ENCODE measurements at places on chromosomes 11 and 22.

DNA sequence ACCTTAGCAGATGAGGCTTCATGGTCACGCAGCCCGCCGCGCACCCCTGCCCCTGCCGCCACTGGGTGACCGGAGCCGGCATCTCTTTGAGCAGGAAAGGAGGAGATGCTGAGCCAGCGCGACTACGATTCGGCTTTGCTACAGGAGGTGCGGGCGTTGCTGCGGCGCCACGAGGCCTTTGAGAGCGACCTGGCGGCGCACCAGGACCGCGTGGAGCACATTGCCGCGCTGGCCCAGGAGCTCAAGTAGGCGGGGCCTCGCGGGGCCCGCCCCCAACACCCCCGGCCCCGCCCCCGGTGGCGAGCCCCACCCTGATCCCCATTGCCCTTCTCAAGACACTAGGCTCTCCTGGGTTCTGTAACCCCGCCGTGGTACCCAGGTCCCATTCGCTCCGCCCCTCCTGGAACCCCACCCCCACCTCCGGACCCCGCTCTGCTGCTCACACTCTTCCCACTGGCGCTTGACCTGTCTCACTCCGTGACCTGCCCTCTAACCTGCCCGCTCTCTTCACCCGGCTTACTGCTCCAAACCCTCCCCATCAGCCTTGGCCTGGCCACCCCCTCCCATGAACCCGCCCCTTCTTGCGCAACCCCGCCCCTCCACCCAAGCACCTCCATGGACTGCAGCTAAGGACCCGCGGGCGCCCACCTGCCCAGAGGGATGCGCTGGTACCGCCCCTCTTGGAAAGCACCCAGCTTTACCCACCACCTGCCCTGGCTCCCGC, 9.1 kb downstream of the CTSF start:
- peak; percentile 42 for DNase-seq

DNA sequence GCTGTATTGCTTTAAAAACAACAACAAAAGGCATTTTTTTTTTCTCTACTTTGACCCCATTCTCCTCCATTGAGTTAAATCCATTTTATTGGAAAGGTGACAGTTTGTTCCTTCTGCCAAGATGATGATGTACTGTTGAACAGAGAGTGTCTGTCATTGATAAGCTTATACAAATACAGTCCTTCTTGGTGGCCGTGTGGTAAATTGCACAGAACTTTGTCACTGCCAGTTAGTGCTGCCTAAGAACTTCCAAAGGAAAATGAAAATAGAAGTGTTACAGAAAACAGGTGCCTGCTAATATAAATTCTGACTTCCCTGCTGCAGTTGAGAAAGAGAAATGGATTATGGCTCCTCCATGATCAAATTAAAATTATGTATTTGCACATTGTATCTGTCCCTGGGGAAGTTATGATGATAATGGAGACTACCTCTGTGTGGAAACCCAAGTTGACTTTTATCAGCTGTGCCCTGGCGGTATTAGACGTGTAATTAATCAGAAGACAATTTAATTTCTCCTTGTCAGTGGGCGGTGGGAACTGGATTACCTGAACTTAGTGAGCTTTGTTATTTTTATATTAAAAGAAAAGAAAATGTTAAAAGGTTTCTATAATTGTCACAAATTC, 546.7 kb downstream of the CNTN5 start:
- DNase-seq, result no peak

DNA sequence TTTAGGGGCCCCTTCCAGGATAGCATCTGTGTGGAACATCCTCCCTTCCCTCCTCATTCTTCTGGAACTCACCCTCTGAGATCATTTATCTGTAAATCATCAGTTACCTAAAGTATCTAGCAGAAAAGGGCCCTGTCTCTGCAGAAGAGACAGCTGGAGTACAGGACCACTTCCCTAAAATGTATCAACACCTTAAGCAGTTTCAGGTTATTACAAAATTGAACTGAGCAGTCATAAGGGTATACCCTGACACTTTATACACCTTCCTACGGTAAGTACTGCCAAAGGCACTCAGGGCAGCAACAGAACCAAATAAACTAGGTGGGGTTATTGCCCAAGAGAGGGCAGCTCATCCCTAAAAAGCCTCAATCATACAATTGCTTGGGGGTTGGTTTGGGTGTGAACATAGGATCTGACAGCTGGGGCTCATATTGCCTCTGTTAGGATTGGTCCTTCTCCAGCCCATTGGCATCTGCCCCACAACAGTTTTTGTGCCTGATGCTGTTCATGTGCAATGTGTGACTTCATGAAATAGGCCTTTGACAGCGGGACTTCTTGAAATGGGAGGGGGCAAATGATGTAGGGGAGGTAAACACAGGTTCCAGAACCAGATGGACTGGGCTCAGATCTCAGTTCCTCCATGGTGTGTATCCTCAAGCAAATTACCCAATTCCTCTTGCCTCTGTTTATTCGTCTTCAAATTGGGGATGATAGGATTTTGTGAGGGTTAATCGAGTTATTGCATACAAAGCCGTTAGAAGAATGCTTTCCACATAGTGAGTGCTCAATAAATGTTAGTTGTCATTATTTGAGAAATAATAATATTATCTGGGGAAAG, 2.9 kb downstream of the POU2AF3 start:
- no peak for DNase-seq

DNA sequence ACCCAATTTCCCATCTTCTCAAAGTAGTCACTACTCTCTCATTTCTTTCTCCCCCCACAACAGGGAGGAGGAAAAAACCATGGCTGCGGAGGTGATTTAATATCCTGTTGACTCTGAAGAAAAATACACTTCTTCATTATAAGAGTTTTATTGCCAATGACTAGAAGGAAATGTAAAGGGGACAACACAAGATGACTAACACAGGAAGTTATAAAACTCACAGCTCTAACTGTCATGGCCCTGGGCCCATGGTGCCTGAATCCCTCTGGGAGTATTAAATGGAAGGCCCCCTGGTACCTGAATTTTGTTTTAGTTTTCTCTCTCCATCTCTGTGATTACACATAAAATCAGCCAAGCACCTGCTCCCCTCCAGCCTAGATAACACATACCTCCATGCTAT, 352.8 kb upstream of the FAT3 start:
- DNase-seq, result no peak

GRCh38 chr11:119741369-119742262, 12.6 kb upstream of the NECTIN1 start:
- peak; percentile 83 for DNase-seq

GRCh38 chr11:9042488-9042887, 38.7 kb upstream of the NRIP3 start:
- peak; percentile 19 for DNase-seq

GRCh38 chr11:64183890-64184289, 2.1 kb upstream of the STIP1 start:
- DNase-seq, result no peak

GRCh38 chr11:30583476-30584280, 2.5 kb downstream of the MPPED2 start:
- peak; percentile 63 for DNase-seq

DNA sequence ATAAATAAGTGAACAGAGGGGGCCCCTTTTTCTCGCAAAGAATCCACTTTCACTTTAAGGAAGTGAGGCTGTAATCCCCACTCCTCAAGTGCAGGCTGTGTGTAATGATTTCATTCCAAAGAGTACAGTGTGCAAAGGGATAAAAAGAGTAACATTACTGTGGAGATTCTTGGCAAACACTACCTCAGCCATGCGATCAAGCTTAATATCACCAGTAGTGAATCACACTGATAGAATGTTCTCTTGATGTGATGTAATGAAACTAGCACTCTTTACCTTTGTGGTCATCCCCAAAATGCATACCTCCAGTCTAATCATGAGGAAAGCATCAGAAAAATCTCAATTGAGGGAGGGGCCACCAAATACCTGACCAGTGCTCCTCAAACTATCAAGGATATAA, 246.1 kb upstream of the CHORDC1 start:
- DNase-seq, result no peak

- no peak for DNase-seq
Measured at GRCh38 chr11:64723907-64724862, 1.2 kb upstream of the NRXN2 start.

- DNase-seq, result no peak
Measured at GRCh38 chr11:71519546-71519945, 7.5 kb upstream of the KRTAP5-7 start.

DNA sequence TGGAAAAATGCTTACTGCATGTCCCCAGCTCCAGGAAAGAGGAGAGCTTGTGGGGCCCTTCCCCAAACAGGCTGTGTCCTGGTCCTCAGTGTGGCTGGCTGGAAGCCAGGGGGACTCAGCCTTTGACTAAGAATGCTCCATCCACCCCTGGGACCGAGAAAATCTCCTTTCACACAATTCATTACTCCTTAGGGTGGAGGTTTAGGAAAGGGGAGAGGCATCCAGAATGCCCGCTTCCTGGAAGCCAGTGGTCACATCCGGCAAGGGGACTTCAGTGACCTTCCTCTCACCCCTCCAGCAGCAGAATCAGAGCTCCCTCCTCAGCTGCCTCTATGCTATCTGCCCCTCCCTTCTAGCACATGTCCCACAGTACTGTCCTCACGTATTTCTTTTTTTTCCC, 21.9 kb downstream of the ATG16L2 start:
- DNase-seq, result no peak

- DNase-seq, result peak; percentile 50
Measured at GRCh38 chr11:35780951-35781860, 118.6 kb downstream of the TRIM44 start.

- no peak for DNase-seq
Measured at GRCh38 chr11:89321401-89321800, 143.7 kb downstream of the TYR start.

DNA sequence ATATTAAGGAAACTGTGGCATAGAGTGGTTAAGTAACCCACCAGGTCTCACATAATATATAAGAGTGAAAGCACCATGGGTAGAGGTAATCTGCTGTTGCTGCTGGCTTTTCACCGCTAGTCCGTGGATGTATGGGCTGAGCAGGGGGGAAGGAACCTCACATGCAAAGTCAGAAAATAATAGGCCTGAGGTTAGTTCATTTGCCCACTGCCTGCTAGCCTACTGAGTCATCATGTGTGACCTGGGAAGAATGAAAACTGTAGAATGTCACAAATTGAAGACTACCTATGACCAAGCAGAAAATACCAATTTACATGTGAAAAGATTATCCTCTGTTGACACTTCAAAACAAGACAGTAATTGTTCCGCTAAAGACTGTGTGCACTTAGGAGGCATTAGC, 560.1 kb upstream of the FAT3 start:
- DNase-seq, result no peak

DNA sequence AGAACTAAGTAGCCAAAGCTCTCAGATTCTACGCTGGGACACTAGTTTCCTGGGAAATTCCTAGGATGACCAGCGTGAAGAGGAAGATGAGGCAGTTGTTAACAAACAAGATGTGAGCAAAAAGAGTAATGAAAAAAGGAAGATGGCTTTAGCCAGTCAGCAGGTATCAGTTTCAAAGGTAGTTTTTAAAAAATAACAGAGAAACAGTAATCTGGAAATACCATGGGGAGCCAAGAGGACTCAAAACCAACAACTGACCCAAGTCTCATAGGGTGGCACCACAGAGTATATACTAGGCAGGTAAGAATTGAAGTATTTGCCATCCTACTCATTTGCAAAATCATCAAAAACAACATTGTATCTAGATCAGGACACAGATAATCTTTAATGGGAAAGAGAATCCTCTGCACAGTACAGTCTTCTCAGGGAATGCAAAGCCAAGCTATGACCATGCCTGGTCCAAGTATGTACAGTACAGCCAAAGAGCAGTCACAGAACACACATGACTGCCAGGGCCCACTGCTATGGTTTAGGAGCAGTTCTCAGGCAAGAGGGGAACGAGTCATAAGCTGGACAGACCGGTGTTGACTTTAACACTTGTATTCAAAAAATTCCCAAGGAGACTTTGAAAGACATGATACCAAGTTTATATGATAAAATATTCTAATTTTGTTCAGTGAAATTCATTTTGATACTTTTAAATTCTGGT, 20.6 kb downstream of the MSANTD4 start:
- no peak for DNase-seq

DNA sequence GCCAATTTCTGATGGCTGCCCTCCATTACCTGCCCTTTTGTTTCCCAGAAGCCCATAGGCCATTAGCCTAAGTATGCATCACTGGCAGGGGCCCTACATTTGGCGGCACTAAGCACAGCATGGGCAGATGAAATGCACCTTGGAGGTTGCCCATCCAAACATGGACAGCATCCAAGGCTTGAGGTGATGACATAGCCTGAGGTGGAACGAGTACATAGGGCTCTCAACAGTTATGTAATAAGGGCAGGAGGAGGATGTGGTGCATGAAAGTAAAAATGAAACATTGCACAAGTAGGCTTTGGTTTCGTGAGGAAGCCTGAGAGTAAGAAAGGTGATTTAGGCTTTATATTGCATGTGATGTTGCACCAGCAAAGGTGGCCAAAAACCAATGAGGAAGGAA, 148.1 kb downstream of the FAM76B start:
- no peak for DNase-seq

- DNase-seq, result no peak
Measured at GRCh38 chr22:26559961-26560575, 29.9 kb downstream of the TPST2 start.

DNA sequence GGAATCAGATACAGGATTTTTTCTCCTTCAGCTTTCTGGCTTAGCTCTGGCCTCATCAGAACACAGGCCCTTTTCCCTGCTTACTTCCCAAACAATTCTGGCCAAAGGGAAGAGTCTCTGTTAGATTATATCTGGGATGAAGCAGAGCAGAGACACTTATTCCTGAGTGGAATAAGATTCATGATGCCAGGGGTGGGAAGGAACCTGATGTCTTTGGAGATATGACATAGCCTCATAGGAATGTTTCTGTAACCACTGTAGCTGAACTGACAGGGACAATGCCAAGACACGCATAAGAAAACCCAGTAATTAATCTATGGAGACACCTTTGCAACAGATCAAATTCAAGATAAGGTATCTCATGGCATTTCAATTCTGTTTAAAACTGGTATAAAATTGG, 177.1 kb upstream of the RAG2 start:
- no peak for DNase-seq

DNA sequence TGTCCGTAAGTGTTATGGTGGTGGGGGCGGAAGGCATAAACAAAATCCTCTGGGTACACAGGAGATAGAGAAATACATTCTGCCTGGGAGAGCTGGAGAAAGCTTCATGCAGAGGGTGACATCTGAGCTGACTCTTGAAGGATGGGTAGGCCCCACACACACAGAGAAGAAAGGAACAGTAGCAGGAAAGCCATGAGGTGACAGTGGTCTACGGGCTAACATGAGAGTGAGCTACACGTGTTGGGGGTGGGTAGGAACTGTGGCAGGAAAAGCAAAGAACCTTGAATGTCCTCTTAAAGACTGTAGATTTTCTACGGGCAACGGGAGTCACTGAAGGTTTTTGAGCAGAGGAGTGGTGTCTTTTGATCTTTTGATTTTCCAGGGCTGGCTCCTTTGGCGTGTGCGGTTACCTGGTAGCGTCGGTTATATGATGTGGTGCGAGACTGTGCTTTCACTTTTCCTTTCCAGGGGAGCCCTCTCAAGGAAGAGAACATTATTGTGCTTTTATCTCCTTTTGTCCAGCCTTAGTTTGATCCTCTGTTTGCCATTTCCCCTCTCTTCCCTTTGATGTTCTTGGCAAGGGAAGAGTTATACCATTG, 39.7 kb downstream of the ADAMTS8 start:
- no peak for DNase-seq

DNA sequence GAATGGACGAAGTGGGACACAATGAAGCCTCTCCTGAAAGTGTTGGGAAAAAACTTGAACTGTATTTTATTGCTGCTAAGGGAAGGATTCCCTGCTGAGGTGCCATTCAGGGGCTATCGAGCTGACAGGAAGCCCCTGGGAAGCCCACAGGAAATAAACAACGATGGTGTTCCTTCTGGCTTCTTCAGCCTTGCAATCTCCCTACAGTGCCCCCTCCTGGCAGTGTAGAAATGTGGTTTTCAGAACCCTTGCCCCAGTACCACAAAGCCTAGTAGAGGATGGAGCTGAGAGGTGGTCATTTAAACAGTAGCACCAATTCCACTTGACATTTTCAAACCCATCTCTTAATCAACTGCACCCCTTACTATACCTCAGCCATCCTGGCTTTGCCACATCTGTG, 676.7 kb upstream of the ARHGAP42 start:
- no peak for DNase-seq
